ENCODE measurements at places on chromosomes 11 and 22.

GRCh38 chr22:46073683-46074504 is 76.4 kb upstream of the PPARA start:
- DNase-seq = no peak

- no peak for DNase-seq
Observed at GRCh38 chr11:65506290-65506771, 7.5 kb downstream of the MALAT1 start.

GRCh38 chr11:64070314-64070681 is 34.6 kb downstream of the FLRT1 start:
- no peak for DNase-seq

- no peak for DNase-seq
Observed at GRCh38 chr11:84594602-84595001, 1032.5 kb downstream of the DLG2 start.

GRCh38 chr11:36803084-36803483 is 205.0 kb upstream of the RAG2 start:
- DNase-seq = no peak

GRCh38 chr22:30893434-30894370 is 74.9 kb downstream of the MORC2 start:
- DNase-seq = no peak

DNA sequence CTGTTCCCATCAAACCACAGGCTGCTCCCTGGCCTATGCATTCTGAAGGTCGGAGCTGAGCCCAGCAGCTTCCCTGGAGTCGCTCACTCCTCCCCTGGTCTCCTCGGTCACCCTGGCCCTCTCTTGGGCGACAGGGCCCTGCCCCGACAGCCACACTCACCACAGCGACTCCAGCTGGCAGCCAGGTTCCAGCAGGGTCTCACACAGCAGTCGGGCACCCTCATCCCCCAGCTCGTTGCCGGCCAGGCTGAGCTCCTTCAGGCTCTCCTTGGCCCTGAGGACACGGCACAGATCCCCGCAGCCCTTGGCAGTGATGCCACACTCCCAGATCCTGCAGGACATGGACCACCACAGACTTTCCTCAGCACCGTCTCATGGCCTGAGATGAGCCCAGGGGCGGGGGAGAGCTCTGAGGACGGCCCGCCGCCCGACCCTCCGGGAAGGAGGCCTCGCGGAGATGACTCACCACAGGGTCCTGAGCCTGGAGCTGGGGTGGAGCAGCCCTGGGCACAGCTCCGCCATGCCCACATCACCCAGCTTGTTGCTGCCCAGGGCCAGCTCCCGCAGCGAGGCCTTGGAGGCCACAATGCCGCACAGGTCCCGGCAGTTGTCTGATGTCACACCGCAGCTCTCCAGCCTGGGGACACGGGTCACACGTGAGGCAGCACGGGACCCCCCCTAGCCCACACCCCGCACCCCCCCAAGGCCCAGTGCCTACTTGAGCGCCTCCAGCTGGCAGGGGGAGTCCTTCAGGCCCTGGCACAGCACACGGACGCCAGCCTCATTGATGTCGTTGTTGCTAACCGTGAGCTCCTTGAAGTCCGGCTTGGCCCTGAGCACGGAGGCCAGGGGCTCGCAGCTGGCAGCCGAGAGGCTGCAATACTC is 8.5 kb downstream of the RNH1 start:
- no peak for DNase-seq

- no peak for DNase-seq
Observed at GRCh38 chr11:133508468-133508867, 23.8 kb downstream of the OPCML start.

DNA sequence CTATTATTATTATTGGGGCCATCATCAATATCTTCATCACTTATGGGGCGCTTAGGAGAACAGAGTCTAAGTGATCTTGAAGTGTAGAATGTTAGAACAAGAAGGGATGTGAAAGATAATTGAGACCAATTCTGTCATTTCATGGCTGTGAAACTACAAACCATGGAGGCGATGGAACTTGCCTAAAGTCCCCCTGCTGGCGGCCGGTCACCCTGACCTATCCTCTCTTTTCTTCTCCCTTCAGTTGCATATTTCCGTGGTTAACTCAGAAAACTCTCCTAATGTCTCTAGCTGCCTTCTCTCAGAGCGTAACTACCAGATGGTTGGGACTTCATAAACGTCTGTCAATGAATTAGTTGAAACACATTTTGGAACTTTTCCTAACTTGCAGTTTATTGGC is 6.6 kb upstream of the OR4B1 start:
- no peak for DNase-seq

DNA sequence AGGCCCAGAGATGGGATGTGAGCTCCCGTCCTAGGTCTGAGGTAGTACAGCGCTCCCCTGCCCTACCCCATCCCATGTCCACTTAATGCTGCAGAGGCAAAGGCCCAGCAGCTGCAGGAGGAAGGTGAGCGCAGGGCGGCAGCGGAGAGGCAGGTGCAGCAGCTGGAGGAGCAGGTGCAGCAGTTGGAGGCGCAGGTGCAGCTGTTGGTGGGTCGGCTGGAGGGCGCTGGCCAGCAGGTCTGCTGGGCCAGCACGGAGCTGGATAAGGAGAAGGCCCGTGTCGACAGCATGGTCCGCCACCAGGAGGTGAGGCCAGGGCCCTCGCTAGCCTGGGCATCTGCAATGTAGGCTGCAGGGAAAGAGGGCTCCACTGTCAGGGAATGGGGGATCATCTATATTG is 15.2 kb downstream of the CCDC157 start:
- no peak for DNase-seq

DNA sequence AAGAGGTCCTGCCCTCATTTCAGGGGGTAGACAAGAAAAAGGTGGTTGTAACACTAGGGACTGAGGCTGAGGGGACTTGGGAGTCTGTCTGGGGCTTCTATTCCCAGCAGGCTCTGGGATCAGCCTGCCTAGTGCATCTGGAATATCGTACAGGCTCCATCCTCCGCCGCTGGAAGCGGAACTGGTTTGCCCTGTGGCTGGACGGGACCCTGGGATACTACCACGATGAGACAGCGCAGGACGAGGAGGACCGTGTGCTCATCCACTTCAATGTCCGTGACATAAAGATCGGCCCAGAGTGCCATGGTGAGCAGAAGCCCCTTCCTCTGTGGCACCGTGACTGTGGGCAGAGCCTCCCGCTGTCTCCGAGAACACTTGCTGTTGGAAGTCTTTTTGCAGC is 4.0 kb downstream of the PLEKHB1 start:
- no peak for DNase-seq

DNA sequence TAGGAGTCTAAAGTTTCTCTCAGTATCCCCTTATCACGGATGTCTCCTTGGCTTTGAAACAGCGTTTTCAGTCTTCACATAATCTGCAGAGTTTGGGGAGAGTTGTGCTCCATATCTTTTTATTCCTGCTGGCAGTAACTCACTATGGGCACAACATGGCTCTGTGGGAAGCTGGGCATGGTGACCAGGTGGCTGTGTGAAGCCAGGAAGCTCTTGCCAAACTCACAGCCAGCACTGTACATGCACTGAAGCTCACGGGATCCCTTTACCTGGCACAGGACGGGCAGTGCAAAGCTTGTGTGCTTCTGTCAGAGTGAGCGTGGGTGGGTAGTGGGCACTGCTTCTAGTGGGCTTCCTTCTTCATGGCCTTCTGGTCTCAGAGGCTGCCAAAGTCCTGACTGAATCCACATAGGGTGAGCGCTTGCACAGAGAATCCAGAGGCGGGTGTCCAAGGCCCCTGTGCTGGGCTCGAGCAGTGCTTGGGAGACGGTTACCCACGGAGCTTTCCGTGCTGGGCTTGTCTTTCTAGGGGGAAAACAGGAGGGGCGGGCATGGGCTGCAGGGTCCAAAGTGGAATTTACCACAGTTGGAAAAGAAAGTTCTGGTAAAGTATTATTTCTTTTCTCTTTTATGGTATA is 10.8 kb upstream of the KDM4E start:
- no peak for DNase-seq

GRCh38 chr11:124656774-124657630 is 16.5 kb downstream of the SIAE start:
- DNase-seq = no peak

DNA sequence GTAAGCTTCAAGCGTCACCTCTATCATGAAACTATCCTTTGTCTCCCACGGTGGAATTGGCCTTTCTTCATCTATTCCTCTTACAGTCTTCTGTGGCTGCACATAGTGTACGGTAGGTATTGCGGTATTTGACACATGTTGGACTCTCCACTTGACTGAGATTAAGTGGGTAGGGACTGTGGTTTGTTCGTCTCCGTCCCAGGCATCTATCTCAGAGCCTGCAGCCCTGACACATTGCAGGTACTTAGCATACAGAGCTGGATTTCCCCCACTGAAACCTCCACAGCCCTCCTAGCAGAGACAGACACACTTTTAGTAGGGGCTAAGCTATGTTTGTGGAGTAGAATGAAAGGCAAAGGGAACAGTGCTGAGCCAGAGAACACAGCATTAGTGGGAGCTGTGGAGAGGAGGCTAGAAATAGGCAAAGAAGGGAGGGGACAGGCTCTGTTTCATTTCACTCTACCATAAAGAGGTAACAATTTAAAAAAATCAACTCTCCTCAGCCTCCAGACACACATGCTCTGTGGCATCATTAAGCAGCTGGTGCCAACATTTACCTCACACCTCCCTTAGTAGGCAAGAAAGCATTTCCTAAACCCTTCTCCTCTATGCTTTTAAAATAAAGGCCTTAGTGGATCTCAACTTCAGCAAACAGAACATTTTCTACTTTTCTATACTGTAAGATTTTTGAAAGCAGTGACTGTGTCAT is 277.5 kb downstream of the KIRREL3 start:
- DNase-seq = no peak

DNA sequence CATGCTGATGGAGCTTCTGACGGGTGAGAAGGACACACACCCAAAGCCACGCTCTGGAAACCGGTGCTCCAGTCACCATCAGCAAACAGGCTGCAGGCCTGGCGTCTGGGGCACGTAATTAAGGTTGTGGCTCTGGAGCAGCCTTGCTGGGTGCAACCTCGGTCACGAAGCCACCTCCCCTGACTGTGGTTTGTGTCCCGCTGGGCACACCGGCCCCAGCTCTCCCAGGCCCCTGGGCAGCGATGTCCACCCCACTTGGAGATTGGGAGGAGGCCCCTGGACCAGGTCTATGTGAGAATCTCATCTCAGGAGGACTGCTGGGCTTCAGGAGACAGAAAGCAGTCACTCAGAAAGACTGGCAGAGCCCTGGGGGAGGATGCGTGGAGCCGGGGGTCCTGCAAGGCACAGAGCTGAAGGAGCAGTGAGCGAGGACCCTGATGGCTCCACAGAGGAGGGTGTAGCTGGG is 631.6 kb downstream of the BRD1 start:
- DNase-seq = no peak

DNA sequence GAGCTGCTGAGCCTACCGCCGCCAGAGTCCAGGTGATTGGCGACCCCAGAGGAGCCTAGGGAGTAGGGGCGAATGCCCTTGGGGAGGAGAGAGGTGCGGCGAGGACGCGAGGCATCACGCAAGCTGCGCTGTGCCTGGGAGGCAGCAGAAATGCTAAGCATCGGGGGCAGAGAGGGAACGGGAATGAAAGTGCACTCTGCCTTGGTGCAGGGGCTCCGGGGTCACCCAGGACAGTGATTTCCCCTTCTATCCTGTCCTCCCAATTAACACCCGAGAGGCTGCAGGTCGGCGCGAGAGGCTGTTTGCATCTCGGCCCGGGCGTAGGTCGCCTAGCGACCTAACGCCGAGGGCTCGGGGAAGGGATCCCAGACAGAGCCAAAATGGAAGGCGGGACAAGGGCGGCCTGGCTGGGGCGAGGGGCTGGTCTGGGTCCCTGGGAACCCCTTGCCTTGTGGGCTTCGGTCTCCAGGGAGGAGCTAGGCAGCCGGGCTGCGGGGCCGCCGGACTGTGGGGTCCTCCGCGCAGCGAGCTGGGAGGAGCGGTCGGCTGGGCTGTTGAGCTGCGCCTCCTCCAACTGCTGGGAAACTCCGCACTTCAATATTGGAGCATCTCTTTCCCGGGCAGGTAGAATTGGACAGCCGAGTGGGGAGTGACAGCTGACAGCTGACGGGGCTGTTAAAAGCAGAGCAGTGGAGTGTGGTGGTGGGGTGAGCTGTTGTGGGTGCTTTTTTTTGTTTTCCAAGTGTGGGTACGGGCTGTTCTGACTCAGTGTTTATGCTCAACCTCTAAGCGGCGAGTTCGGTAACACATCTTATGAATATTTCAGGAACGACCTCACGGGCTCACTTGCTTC is 657 bp downstream of the ELMOD1 start:
- DNase-seq = no peak

GRCh38 chr11:48005136-48005535 is 24.8 kb downstream of the PTPRJ start:
- DNase-seq = no peak

- DNase-seq = no peak
Observed at GRCh38 chr22:47021371-47022074, 259.1 kb downstream of the TBC1D22A start.

GRCh38 chr11:89327885-89328284 is 150.2 kb downstream of the TYR start:
- DNase-seq = no peak

DNA sequence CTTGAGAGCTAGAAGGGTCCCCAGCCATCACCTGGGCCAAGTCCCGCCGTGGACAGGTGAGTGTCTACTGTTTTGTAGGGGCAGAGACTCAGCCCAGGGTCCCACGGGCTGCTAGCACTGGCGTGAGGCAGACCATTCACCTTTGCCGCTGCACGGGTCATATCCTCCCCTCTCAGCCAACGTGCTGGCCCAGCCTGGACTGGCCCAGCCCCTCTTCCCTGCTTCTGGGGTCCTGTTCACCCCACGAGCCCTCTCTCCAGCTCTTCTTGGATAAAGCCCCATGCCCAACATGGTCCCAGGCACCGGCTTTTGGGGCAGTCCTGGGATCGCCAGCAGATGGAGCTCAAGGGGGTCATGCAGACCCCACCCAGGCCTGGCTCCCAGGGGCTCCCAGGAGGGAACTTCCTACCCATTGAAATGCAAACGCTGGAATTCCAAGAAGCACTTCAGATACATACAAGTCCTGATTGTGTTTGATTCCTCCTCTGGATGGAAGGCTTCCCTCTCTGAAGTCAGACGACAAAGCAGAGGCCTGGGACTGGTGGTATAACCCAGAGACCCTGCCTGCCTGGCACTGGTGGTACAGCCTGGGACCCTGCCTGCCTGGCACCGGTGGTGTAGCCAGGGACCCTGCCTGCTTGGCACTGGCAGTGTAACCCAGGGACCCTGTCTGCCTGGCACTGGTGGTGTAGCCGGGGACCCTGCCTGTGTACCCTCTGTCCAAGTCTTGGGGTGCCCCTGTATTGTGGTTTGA is 8.9 kb upstream of the SEPTIN5 start:
- no peak for DNase-seq

DNA sequence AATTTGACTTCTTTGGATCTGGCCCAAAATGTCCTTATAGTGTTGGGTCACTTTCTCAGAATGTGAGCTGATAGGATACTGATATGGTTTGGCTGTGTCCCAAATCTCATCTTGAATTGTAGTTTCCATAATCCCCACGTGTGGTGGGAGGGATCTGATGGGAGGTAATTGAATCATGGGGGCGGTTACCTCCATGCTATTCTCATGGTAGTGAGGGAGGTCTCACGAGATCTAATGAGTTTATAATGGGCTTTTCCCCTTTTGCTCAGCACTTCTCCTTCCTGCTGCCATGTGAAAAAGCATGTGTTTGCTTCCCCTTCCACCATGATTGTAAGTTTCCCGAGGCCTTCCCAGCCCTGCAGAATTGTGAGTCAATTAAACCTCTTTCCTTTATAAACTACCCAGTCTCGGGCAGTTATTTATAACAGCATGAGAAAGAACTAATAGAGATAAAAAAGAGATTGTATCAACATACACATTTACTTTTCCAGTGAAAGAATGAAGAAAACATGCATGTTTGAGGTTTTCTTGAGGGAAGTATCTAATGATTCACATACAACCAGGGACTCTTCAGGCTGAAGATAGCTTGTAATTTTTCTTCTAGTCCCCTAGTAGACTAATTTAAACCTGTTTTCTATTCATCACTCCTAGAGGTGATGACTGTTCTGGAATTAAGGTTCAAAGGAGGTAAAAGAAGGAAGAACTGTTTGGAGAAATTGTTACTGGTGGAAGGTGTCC is 17.3 kb upstream of the CSTF3 start:
- no peak for DNase-seq
